ENCODE measurements at places on chromosomes 2 and 18.

GRCh38 chr2:95307036-95307435 lies 9.9 kb downstream of the KCNIP3 start:
- no peak for DNase-seq

DNA sequence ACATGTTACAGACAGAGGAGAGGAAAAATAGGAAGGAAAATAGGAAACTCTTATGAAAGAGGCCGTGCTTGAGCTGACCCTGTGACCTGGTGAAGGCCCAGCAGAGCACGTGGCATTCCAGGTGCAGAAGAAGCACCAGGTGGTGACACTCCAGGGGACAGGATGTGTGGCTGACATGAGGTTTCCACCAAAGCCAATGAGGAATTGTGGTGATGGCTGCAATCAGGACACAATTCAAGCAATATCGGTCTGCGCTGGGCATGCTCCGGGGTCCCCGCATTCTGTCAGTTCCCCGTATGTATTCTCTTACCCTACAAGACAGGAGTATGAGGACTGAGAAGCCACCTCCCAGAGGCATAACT lies 504.2 kb downstream of the EIPR1 start:
- no peak for DNase-seq

DNA sequence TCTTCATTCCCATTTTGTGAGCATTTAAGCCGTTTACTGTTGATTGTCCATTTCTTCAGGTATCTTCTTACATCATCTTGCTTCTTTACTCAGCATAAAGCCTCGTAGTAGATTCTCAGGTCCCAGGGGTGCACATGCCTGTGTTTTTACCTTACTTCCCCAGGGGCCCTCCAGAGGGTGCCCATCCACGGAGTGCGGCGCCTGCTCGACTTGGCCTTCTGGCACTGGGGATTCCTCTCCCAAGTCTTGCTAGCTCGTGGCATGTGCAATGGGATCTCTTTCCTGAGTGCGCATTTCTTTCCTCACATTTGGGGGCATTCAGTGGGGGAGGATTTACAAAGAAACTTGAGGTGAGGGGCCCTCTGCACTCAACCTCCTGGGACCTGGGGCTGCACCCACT lies 148.1 kb downstream of the AGAP1 start:
- DNase-seq, result no peak

- no peak for DNase-seq
Measured at GRCh38 chr2:168633200-168633599, 169.2 kb upstream of the NOSTRIN start.

DNA sequence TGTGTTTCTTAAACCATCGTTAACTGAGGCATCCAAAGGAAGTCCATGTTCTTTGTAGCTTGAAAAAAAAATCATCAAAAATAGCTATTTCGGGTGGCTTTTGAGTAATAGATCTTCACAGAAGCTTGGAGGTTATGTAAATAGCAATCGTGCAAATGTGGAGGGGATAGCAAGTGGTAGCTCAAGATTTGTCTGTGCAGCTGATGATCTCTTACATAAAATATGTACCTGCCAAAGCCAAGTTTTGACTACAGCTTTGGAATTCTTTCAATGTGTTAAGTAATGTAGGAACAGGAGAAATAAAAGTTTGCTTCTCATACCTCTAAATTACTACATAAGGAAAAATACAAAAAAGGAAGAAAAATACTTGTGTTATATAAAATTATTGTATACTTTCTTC lies 1432.0 kb downstream of the DPP10 start:
- DNase-seq, result no peak

- DNase-seq, result no peak
Measured at GRCh38 chr2:64504774-64505720, 19.1 kb upstream of the AFTPH start.

DNA sequence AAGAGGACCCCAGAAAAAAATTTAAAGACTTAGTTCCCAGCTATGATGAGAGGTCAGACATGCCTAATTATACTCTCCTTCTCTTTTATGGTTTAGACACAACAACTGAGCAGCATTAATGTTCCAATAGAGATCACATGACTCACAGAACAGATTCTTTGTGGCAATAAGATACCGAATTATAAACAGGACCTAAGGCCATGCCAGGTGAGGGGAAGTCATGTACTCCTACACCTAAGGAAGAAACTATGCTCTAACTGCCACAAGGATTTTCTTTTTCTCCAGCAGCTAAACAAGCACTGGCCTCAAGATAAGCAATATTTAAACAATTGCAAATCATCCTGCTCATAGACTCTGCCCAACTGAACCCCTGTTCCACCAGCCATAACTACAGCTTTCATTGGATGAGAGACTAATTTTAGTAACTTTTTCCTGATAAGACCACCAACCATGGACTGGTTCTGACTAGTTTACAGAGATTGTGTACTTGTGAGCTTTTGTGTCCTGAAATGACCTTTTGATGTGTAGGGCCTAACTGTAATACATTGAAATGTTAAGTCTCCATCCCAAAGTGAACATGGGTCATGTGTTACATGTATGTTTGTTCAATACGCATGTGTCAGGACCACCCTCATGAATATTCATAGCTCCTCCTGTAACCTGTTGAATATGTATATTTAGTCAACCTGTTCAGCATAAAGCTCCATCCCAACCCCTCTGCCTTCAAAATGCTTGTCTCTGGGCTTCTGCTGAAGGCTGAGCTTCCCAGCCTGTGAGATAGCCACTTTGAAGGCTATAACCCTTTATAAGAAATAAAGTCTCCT lies 21.6 kb upstream of the NFE2L2 start:
- DNase-seq, result no peak
